ENCODE measurements at places on chromosomes 3 and 15.

GRCh38 chr3:171072432-171072831 is 45.9 kb upstream of the SLC2A2 start:
- no peak for DNase-seq

- no peak for DNase-seq
Observed at GRCh38 chr15:81047928-81048327, 47.2 kb downstream of the TLNRD1 start.

- no peak for DNase-seq
Observed at GRCh38 chr15:96183514-96183850, 147.0 kb upstream of the NR2F2 start.

DNA sequence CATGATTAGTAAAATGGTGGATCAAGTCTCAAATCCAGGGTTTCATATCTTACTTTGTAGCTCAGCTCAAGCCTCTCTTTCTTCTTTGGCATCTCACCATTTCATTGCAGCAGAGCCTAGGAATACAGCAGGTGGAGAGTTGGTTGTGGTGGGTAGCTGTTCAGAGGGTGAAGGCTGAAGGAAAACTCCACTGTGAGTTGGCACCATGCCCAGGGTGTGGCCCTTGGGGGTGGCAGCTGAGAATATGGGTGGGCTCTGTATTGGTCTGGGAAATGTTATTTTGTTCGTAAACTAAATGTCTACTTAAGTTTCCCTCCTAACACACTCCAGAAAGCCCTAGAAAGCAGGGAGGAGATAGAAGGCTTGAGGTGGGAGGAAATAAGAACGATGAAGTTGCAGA is 1.7 kb upstream of the MAP1A start:
- DNase-seq, result no peak

DNA sequence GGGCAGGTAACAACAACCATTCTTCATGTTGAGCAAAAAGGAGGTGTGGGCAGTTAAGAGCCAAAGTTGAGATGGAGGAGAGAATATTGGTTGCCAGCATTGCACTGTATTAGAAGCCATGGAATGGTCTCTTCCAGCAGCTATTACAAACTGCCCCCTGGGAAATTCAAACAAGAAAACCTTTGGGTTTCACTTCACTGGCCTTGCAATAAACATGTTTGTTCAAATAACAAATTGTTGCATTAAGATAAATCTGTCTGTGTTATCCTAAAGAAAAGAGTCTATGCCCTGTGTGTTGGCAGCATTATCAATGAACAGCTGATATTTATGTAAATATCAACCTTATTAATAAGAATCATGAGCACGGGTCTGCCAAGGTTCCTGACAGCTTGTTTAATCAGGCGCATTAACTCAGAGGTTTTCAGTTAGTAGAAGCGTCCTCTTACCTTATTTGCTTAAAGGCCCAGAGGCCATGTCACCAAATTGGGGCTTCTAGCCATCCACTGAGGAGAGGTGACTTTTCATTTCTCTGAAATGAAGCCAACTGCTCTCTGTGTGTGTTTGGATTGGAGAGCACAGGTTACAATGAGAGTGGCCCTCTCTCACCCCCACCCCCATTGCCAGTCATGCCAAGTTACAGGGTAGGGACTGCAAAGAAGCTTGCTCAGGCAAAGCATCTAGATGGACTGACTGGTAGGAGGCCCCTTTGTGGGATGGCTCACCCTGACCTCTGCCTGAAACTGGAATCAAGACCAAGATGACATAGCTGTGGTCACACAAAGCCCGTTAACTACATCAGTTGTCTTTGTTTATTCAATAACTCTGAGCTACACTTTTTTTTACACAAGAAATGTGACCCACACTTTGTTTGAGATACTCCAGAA is 10.5 kb downstream of the FILIP1L start:
- peak; percentile 83 for DNase-seq

DNA sequence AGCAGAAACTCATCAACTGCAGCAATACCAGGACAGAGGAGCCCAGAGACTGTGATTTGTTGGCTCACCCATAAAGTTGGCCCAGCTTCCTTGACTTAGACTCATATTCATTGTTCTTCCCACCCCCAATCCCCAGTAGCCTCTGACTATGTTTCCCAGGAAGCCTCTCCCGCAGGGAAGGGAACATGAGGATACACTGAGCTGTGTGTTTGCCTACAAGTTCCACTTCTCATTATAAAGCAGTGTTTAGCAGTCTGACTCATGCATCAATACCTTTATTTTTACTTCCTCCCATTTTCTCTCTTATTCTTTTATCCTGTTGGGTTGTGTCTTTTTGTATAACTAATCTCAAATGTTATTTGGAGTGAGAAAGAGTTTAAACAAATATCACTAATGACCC is 111.6 kb upstream of the PHLDB2 start:
- no peak for DNase-seq

DNA sequence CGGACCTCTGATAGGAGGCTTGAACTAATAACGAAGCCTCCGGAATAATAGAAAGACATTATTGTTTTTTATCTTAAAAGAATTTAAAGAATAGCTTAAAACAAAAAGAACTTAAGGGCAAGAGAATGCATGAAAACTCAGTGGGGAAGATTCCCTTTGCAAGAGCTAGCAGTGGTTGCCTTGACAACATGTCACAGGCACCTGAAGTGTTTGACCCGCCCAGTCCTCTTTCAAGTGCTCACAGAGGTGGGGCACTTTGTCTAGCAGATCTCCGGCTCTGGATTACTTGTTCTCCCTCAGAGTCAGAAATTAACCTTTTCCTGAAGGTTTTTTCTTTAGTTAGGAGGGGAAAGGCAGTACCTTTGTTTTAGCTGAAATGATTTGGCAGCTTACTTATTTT is 37.8 kb downstream of the LARS2 start:
- DNase-seq, result no peak

- DNase-seq, result no peak
Observed at GRCh38 chr3:67001086-67001861, 3.2 kb downstream of the KBTBD8 start.

GRCh38 chr3:119767936-119768601 is 13.8 kb upstream of the NR1I2 start:
- DNase-seq, result no peak

All from stimulated activated naive CD8-positive, alpha-beta T cell treated with anti-CD3 and anti-CD28 coated beads, Interleukin-15, amount 100 ng/mL, for 72 hours (primary cell).